ENCODE measurements at places on chromosomes 2 and 18.
A peak's percentile ranks its signal among the peaks of the same experiment; 100 is the strongest.

- DNase-seq = no peak
These were observed 103.8 kb downstream of the LAMA3 start for GRCh38 chr18:23793051-23793450.

DNA sequence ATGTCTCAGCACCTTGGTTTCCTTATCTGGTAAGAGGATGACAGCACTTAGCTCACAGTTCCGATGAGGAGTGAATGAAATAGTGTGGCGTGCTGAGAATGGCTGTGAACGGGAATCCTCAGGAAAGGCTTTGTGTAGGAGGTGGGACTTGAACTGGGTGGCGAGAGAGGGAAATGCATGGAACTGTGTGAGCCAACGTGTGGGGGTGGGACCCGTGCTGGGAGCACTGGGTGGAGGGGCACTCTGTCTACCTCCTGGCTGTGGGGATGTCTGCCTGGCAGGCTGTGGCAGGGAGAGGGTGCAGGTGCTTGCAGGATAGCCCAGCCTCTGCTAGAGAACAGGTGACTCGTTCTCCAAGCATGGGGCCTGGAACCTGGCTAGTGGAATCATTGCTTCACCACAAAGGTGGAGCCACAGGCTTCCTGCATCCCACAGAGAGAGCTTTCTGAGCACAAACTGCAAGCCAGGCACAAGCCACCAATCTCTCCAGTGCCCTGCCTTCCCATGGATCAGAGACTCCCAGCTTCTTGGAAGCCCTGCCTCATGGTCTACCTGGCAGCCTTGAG, 145.2 kb downstream of the CELF4 start:
- DNase-seq = no peak

DNA sequence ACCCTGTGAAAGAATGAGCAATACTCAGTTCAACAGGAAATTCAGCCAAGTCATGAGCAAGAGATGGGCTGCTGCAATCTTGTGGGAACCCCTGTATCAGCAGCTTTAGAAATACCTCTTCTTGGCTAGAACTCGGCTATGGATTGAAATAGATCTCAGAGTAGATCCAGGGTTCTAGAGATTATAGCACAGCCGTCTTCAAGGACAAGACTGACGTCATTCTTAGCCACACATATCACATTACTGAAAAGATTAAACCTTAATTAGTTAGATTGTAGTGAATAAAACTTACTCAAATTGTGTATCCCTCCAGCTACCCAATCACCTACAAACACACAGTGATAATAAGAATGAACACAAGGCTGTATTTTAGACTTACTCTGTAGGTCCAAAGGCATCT, 776.4 kb downstream of the EPHA4 start:
- DNase-seq = no peak

DNA sequence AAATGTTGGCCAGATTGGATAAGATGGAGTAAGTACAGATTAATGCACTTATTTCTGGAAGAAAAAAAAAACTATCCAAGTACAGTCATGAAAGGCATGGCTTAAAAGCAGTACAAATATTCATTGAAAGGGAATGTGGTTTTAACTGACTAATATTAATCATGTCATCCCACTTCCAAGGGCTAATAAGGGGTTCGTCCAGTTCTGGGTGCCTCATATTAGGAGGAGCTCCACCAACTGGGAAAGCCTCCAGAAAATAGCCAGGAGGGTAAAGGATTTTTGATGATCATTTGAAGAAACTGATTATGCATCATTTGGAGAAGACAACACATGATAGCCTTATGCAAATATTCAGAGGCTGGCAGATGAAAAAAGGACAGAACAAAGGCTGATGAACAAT, 115.2 kb upstream of the ARL5A start:
- no peak for DNase-seq

GRCh38 chr2:75722687-75723086, 12.0 kb upstream of the GCFC2 start:
- DNase-seq = no peak

DNA sequence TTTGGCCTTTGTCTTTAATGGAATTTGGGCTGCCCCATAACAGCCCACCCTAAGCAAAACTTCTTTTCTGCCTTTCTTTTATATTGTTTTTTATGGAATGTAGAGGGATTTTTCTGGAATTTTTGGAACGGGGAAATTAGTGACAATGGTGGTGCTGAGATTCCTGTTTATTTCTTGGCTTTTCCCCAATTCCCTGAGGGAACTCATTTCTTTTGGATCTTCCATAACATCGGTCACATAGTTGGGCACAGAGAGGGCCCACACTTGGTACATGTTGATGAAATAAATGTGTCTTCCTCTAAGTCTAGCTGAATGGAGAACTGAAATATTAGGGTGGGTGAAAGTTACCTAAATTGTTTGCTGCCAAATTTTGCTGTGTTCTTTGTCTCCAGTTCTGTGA, 191.6 kb upstream of the TNP1 start:
- no peak for DNase-seq

DNA sequence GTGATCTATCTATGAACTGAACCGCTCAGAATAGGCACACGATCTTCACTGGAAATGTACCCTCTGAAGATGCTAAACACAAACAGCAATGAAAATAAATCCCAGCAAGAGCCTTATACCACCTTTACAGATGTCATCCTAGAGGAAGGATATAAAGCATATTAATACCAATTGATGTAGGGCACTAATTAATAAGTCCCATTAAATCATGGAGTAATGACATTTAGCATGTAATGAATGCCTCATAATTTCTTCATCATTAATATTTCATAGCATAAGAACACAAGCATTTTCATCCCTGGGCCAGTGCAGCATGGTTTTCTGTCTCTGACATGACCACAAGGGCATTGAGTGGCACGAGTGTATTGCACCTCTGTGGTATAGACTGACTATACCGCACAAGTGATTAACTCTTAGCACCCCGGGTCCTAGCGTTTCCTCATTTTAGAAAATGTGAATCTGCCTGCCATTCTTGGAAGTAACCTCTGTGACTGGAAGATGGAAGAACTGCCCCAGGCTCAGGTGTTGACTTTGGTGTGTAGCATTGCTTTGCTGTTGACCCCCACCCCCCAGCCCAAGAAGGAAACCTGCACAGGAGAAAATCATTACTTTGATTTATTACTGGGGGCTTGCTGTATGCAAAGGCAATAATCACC, 1.4 kb upstream of the TMEM178A start:
- no peak for DNase-seq

DNA sequence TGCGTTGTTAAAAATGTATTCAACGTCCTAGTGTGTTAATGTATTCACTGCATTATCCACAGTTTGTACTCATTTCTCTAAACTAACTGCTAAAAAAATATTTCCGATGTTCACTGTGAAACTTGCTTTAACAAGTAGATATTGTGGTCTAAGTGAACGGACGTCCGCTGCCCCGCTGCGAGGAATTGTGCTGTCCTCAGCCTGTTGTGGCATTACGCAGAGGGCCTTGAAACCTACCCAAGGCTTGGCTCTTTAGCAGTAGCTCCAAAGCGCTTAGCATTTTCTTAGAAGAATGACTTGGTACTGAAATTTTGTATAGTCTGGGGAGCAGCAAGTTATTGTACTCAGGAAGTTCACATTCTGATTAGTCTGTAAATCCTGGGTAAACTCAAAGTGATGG, 136.5 kb upstream of the SP5 start:
- no peak for DNase-seq

- DNase-seq = no peak
These were observed 219.6 kb downstream of the CYP26B1 start for GRCh38 chr2:71927757-71928715.

DNA sequence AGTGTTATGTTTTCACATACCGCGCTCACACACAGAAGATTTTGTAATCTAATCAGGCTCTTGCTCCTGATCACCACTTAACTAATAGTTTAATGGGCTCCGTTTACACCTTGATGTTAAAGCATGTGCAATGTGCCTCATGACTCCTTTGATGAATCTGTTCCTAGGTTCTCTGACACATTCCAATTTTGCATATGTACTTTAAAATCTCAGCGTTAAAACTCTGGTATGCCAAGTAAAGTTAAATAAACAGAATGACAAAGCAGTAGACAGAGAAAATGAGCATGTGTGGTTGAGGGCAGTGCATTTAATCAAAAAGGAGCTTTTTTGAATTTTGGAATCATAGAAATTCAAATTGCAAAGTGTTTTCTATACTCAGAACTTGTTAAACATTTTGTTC, 96.4 kb downstream of the TCF4 start:
- DNase-seq = no peak

- DNase-seq = peak; percentile 86
These were observed 5.1 kb downstream of the B4GALT6 start for GRCh38 chr18:31679133-31679742.

GRCh38 chr2:160209516-160209856, 9.4 kb upstream of the ITGB6 start:
- no peak for DNase-seq

GRCh38 chr2:201858281-201859184, 52.2 kb downstream of the CDK15 start:
- no peak for DNase-seq

GRCh38 chr2:44745922-44746766, 195.4 kb upstream of the SIX3 start:
- DNase-seq = no peak
